ENCODE measurements at places on chromosomes 12 and 14.
A peak's percentile ranks its signal among the peaks of the same experiment; 100 is the strongest.

GRCh38 chr12:117967512-117967911 lies 1.3 kb downstream of the KSR2 start:
- DNase-seq = no peak

- no peak for DNase-seq
These were observed 3.9 kb upstream of the PLEKHG3 start for GRCh38 chr14:64700290-64700689.

- no peak for DNase-seq
These were observed 46.4 kb upstream of the CNOT2 start for GRCh38 chr12:70196811-70197281.

DNA sequence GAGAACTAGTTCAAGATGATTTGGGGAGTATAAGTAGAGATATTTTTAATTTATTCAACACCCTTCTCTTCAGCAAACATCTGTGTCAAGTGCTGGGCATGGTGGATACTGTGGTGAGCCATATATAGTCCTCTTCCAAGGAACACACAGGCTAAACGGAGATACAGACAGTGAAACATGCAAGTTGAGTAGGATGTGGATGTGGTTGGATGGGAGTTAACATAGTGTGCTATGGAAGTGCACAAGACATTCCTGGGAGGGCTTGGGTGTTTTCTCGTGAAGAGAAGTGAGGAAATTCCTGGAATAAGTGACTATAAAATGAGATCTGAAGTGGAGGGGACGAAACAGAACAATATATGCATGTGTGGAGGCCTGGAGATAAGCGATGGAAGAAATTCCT lies 181.1 kb upstream of the NPAS3 start:
- DNase-seq = no peak

DNA sequence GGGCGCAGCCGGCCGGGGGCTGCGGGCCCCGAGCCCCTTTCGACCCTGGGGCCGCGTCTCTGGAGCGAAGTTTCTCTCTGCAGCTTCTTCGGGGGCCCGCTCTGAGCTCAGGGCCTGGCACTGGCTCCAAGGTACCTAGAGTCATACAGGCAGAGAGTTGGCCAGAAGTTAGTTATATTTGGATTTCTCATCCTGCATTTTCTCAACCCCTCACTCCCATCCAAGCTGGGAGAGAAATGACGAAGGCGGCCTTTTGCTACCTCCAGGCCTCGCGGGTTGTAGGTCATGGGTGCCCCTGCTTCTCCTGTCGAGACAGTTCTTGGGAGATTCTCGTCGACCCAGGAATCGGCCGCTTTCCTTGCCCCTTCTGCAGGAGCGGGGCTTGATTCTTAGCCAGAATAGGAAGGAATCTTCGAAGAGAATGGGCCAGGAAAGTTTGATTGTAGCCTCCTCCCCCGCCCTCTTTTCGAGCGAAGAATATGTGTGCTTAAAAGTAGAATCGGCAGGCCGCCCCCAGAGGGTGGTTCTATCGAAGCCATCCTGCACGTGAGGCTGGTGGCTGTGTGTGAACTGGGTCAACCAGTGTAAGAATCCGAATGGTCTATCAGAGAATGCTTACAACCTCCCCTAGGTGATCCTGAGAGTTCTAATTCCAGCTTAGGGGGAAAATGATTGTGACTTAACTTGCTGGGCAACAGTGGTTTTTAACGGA lies 785 bp downstream of the MLEC start:
- peak; percentile 34 for DNase-seq

DNA sequence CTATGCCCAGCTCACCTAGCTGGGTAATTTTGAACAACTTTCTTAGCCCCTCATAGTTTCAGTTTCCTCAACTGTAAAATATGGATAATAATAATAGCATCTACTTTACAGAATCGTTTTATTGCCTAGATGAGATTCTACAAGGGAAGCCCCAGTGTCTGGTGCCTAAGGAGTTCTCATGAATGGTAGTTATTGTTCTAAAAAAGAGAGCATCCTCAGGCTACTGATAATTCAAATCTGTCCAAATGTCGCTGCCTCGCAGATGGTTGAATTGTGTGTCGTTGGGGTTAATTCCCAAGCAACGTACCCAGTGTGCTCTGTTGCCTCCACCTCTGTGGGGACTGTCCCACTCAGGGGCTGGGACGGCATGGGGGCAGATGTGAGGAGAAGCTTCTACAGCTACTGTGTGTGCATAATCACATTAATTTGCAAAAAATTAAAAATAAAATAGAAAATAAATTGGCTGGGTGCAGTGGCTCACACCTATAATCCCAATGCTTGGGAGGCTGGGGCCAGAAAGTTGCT lies 71.6 kb upstream of the CEP83 start:
- no peak for DNase-seq

GRCh38 chr12:101694986-101695385 lies 2.5 kb upstream of the CHPT1 start:
- no peak for DNase-seq

DNA sequence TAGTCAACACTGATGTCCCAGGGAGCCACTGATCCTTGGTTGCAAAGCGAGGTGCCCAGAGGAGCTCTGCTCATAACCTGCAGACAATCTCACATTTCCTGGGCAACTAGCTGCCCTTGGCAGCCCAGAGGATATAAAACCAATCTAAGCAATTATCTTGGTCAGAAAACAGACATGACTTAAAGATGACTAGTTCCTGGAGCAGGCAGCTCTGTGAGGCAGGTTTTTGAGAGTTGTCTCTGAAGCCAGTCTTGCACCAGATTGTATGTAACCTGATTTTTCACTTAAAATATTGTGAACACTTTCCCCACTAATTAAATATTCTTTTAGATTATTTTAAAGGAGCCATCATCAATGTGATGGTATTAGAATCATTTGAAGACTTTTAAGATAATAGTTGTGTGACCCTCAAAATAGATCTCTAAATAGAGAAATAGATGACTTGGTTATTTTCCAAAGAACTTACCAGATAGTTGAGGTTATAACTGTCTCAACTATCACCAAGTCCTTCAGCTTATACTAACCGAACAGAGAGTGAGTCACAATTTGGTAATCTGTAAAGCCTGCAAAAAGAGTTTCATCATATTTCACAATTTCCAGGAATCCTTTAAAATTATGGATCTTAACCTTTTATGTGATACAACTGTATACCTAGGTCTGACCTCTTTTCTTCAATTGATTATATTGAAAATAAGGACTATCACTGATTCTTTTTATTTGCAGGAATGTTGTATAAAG lies 75.9 kb downstream of the LIN7A start:
- DNase-seq = peak; percentile 63

GRCh38 chr12:138898-139534 lies 72.4 kb downstream of the IQSEC3 start:
- DNase-seq = peak; percentile 14

GRCh38 chr14:39087493-39087892 lies 15.5 kb downstream of the SEC23A start:
- DNase-seq = no peak

DNA sequence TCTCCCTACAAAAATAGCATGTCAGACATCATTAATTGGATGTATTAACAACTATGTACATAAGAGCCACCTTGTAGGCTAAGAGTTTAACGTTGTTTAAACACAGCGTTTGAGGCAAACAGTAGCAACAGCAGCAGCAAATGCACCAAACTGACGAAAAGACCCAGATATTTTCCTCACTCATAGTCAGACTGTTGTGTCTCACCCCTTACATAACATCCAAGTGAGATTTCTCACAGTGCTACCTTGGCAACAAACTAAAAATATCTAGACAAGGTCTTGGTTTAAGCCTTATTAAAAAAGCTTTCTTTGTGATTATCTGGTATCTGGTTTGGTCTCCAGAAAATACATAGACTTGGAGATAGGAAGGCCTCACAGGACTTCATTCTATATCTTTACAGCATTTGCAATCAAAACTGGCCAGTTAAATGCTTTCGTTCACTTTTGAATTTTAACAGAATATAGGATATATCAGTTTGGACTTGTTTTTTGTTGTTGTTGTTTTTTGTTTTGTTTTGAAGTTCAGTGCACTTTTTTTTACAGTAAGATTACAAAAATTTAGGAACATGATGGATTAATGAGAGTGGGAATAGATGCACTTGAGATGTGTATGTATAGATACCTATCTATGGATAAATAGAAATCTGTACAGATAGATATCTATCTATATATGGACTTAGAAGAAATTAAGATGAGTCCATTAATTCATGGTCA lies 4.1 kb downstream of the BHLHE41 start:
- DNase-seq = no peak

GRCh38 chr14:92520102-92521057 lies 6.8 kb downstream of the RIN3 start:
- DNase-seq = no peak

- DNase-seq = peak; percentile 44
These were observed 33.4 kb downstream of the ANO4 start for GRCh38 chr12:100827901-100828520.

GRCh38 chr12:6313326-6313940 lies 3.0 kb downstream of the PLEKHG6 start:
- no peak for DNase-seq

GRCh38 chr12:6632026-6632983 lies 3.5 kb downstream of the LPAR5 start:
- peak; percentile 37 for DNase-seq

GRCh38 chr14:68800390-68800789 lies 7.5 kb upstream of the ZFP36L1 start:
- no peak for DNase-seq

DNA sequence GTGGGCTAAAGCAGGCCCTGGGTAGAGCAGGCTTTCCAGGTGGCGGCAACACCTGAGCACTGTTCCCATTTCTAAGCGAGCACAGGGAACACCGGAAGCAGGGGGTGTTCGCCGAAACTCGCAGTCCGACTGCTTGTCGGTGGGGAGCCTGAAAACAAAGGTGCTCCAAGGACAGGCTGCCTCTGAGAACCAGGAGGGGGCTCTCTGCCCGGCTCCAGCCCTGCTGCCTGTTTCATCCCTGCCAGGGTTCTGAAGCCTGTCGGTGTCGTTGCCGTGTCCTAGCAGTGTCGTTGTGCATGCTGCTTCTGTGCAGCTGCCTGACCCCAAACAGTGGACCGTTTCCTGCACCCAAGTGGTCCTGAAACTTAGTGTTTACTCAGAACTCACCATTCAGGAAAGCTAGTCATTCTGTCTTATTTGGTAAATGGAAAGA lies 21.8 kb downstream of the CCNK start:
- DNase-seq = no peak

GRCh38 chr12:15534322-15534721 lies 212.0 kb downstream of the PTPRO start:
- DNase-seq = peak; percentile 40

- no peak for DNase-seq
These were observed 139.4 kb upstream of the SLCO1C1 start for GRCh38 chr12:20555771-20556170.

GRCh38 chr12:68761442-68761812 lies 15.5 kb downstream of the SLC35E3 start:
- no peak for DNase-seq

DNA sequence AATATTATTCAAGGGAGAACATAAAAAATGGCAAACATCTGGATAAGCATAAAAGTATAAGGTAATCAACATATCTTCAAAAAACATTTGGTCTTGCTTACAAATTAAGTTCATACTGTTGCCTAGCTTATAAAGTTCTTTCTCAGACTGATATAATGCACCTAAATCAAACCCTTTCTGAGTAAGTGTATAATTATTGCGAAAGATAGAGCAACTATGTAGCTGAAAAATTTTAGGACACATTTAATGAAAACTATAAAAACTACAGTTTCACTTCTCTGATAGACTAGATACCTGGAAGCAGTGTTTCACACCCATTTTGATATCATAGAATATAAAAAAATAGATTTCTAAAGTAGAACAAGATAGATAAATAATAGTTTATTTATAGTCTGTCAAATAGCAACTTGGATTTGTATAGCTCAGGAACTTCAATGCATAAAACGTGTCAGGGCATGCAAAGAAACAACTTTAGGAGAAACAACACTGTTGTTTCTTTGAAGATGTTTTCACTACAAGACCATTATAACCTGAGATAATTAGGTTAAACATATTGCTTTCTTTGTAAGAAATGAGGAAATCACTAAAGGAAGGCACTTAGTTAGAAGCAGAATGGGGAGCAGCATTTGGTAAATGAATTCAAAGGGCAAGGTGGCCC lies 7.6 kb downstream of the CLECL1 start:
- DNase-seq = no peak

- DNase-seq = no peak
These were observed 43.6 kb downstream of the FSCB start for GRCh38 chr14:44463356-44464004.

DNA sequence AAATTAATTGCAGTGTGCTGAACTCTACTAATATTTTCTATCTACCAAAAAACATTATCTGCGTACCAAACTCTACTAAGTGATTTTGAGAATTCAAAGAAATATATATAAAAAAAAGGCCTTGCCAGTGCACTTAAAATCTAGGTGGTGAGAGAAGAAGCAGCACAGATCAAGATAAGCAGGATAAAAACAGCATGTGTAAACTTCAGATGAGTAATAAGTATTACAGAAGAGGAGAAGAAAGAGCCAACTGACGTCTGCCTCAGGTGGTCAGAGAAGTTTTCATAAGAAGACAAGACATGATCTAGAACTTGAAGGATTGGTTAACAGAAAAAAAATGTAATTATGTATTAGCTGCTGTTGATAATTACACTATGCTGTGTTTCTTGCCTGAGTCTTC lies 166.4 kb downstream of the DUSP6 start:
- no peak for DNase-seq

DNA sequence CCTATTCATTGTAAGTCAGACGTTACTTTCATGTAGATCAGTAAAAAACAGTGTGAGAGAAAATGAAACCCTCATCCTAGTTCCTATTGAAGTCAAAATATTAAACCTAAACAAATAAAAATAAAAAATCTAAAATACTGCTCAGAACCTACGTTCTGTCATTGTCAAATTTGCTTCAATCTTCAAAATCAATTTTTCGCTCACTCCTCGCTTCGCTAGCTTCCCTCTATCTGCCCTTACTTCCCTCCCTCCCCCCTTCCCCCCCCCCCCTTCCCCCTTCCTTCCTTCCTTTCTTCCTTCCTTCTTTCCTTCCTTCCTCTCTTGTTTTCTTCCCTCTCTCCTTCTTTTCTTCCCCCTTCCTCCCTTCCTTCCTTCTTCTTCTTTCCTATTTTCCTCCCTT lies 310.9 kb upstream of the PDE3A start:
- no peak for DNase-seq

DNA sequence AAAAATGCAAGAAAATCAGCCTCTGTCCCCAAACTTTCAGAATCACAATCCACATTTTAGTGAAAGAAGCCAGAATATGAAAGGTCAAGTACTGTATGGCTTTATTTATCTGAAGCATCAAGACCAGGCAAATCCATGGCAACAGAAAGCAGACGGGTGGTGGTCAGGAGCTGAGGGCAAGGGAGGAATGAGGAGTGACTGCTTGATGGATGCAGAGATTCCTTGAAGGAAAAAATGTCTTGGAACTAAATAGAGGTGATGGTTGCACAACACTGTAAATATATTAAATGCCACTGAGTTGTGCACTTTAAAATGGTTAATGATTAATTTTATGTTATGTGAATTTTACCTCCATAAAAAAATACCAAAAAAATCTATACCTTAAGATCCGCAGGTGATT lies 165.1 kb downstream of the GXYLT1 start:
- no peak for DNase-seq

- no peak for DNase-seq
These were observed 45.5 kb upstream of the C14orf180 start for GRCh38 chr14:104534036-104534435.

- no peak for DNase-seq
These were observed 487 bp upstream of the NRDE2 start for GRCh38 chr14:90332271-90332584.

GRCh38 chr12:89299931-89300330 lies 52.4 kb downstream of the DUSP6 start:
- DNase-seq = no peak
